ENCODE measurements at places on chromosomes 6 and 20.

- peaks cover 2% of the 10 kb centered on the region for H3K4me1 ChIP-seq
- no peak overlapping the region for H3K27ac ChIP-seq
- H3K36me3 ChIP-seq: no peaks in the 10 kb centered on the region
- no peaks in the 10 kb centered on the region for H3K27me3 ChIP-seq
- no peak overlapping the region for H3K4me3 ChIP-seq
Observed at GRCh38 chr20:46129955-46130481, 11.9 kb downstream of the CD40 start.

DNA sequence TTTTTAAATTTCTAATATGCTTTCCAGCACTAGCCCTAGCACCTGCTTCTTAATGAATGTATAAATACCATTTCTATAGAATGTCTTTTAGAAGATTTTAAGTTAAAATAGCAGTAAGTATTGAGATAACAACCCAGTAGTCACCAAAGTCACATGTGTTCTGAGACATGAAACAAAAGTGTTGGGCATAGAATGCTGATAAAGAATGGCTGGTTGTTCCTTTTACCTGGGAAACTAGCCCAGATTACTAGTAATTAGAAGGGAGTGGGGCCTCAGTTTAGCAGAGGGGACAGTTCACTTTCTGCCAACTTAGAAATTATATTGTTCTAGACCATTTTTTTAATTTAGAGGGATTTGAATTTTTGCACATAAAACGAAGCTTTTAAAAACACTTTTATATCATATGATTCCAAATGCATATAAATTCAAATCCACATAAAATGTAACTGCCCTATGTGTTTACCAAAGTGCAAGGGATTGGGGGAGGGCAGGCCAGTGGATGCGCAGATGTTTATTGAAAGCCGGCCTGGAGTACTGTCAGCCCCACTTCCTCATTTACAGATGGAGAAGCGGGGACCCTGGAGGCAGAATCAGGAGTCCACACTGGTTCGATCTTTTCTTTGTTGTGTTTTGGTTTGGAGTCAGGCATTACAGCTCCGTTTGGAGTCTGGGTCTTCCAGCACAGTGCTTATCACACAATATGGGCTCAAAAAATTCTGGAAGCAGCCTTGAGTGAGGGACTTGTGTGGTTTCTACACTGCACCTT, 139.8 kb downstream of the ZDHHC14 start:
- H3K36me3 ChIP-seq: no peaks in the 10 kb centered on the region
- H3K4me1 ChIP-seq: no peaks in the 10 kb centered on the region
- H3K4me3 ChIP-seq: no peak overlapping the region
- no peak for DNase-seq
- no peak overlapping the region for H3K27ac ChIP-seq
- H3K27me3 ChIP-seq: no peaks in the 10 kb centered on the region

DNA sequence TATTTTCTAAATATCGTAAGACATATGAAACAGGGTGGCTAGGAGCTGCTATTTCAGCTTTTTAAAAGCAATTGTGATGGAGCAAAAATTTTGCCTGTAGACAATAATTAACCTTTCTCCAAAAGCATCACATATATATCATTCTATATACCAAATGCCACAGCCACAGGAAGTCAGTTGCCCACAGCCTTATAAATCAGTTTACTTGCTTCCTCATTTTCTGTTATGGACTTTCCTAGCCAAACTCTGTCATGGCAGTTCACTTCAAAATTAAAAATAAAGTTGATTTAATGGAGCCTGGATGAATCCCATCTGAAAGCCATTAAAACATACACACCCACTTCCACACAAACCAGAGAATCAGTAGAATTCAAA, 93.4 kb upstream of the NHSL1 start:
- H3K4me3 ChIP-seq: no peak overlapping the region
- H3K27me3 ChIP-seq: no peaks in the 10 kb centered on the region
- DNase-seq: no peak
- no peak overlapping the region for H3K27ac ChIP-seq
- H3K4me1 ChIP-seq: peaks cover 8% of the 10 kb centered on the region

DNA sequence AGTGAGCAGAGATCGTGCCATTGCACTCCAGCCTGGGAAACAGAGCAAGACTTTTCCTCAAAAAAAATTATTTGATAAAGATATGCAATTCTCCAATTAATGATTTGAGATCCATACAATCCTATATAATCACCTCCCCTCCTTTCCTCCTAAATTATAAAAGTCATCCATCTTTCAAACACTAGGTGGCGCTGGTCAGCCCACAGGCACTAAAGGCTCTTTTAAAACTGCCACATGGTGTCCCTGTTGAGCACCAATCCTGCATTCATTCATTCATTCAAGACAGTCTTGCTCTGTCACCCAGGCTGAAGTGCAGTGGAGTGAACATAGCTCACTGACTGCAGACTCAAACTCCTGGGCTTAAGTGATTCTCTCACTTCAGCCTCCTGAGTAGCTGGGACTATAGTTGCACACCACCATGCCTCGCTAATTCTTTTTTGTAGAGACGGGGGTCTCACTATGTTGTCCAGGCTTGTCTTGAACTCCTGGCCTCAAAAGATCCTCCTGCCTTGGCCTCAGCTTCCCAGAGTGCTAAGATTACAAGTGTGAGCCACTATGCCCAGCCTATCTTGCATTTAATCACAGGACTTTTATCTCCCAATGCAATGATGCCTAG, 58.7 kb upstream of the SLC2A12 start:
- no peaks in the 10 kb centered on the region for H3K4me1 ChIP-seq
- DNase-seq: peak; percentile 39
- no peaks in the 10 kb centered on the region for H3K36me3 ChIP-seq
- H3K4me3 ChIP-seq: no peak overlapping the region
- H3K27ac ChIP-seq: no peak overlapping the region
- H3K27me3 ChIP-seq: no peaks in the 10 kb centered on the region

All from iPS DF 6.9 (cell line).